ENCODE measurements at places on chromosomes 4 and X. TPM values are rescaled to one million over a fixed set of nuclear protein-coding genes. Genes with fewer than 3 reads are reported as not detected.

GRCh38 chr4:172725581-172725980 lies 443.0 kb upstream of the GALNT7 start:
- H3K36me3 ChIP-seq, result no peaks in the 10 kb centered on the region
- no peaks in the 10 kb centered on the region for H3K4me1 ChIP-seq
- no peak overlapping the region for H3K4me3 ChIP-seq
- H3K27ac ChIP-seq, result no peak overlapping the region

DNA sequence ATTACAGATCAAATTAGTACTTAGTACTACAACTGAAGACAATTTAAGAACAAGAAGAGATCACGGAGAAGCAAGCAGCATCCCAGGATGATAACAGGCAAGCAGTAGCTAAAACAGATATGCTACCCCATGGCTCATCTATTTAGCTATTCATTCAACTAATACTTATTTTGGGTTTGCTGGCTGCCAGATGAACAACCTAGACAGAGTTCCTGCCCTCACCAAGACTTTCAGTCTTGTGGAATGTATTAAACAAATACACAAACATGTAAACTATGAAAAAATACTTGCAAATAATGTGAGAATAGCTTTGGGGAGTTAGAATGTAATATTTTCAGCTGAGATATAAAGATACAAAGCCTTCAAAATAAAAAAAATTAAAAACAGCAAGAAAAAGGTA lies 2.4 kb upstream of the CORIN start:
- no peaks in the 10 kb centered on the region for H3K27me3 ChIP-seq
- DNase-seq, result no peak
- no peaks in the 10 kb centered on the region for H3K4me1 ChIP-seq

DNA sequence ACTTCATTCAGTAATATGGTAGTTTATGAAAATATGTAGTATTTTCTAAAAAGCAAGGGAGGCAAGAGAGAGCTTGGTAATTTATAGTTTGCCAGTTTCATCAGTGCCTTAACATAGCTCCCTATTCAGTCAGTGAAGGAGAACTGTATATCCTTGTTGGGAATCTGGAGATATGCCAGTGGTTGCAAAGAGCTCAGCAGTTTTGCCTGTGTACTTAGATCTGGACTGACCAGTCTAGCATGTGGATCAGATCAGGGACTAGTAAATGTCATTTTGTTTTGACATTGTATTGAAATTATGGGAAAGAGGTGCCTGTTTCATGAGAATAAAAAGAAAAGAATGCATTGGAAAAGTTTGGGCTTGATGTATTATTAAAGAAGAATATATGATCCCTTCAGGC lies 88.6 kb downstream of the ZIC3 start:
- no peak for DNase-seq
- H3K27me3 ChIP-seq, result no peaks in the 10 kb centered on the region
- H3K36me3 ChIP-seq, result no peaks in the 10 kb centered on the region
- no peak overlapping the region for H3K27ac ChIP-seq
- no peak overlapping the region for H3K4me3 ChIP-seq

GRCh38 chrX:22397566-22397965 lies 124.9 kb downstream of the CBLL2 start:
- no peak overlapping the region for H3K27ac ChIP-seq
- H3K36me3 ChIP-seq, result no peaks in the 10 kb centered on the region
- H3K4me1 ChIP-seq, result peaks cover 3% of the 10 kb centered on the region
- no peaks in the 10 kb centered on the region for H3K27me3 ChIP-seq

DNA sequence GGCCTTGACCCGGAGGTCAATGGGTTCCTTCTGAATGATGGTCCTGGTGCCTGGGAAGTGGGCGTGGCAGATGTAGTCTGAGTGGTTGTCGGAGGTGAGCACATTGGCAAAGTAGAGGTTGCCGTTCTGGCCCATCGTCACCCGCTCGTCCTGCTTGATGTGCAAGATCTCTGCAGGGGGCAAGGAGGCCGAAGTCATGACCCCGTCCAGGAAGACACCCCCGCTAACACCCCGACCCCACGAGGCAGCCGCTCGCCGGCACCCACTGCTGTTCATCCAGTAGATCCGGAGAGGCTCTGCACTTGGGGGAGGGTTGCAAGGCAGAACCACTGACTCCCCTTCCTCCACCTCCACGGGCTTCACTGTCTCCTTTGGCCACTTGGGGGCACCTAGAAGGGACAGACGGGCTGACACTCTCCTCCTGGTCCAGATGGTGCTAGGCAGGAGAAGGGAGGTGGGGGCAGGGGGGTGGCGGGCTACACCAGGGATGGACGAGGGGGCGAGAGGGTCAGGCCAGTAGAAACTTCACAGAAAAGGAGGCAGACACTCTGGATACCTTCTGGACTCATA lies 15.1 kb downstream of the L1CAM start:
- no peaks in the 10 kb centered on the region for H3K27me3 ChIP-seq
- no peaks in the 10 kb centered on the region for H3K36me3 ChIP-seq
- no peaks in the 10 kb centered on the region for H3K4me1 ChIP-seq
- no peak overlapping the region for H3K4me3 ChIP-seq

DNA sequence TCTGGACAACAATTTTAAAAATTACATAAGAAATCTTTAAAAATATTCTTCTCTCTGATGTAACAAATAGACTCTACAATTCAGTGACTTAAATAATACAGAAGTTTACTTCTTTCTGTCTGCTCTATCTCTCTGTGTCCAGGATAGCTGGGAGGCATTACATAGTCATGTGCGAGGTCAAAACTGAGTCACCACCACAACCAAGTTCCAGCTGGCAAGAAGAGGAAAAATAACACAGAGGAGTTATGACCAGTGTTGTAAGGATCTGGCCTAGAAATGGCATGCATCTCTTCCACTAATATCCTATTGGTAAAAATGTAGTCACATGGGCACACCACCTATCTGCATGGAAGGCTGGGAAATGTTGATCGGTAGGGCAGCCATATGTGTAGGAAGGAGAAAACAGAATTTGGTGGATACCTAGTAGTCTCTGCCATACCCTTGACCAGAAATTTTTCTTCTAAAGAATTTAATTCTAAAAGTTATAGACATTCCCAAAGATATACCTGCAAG lies 39.4 kb upstream of the WDFY3 start:
- no peaks in the 10 kb centered on the region for H3K4me1 ChIP-seq
- no peak overlapping the region for H3K4me3 ChIP-seq
- H3K27ac ChIP-seq, result no peak overlapping the region

- H3K36me3 ChIP-seq, result no peaks in the 10 kb centered on the region
- H3K27me3 ChIP-seq, result peaks cover 10% of the 10 kb centered on the region
- H3K4me3 ChIP-seq, result 0 out of 2 replicates have a peak overlapping the region, but pooled peaks have one; percentile 11
- DNase-seq, result peak; percentile 33
- H3K4me1 ChIP-seq, result peaks cover 3% of the 10 kb centered on the region
Measured at GRCh38 chr4:7630568-7631287, 196.0 kb upstream of the PSAPL1 start.

GRCh38 chrX:46374371-46374770 lies 170.8 kb downstream of the ZNF674 start:
- no peak overlapping the region for H3K4me3 ChIP-seq
- no peaks in the 10 kb centered on the region for H3K36me3 ChIP-seq
- DNase-seq, result no peak

DNA sequence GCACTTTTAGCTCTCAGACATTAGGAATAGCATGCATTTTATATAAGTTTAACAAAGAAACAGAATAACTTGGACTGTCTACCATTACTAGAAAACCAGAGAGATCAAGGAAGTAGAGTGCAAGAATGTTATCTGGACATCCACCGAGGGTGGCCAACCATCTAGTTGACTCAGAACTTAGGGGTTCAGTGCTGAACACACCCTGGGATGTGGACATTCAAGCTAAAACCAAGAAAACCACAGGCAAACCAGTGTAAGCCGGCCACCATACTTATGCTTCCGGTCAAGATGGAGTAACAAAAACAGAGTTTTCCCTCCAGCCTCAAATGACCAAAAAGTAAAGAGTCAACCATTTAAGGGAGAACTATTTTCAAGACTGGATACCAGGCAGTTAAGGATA lies 181.4 kb upstream of the MXRA5 start:
- no peaks in the 10 kb centered on the region for H3K4me1 ChIP-seq
- H3K27ac ChIP-seq, result no peak overlapping the region
- H3K4me3 ChIP-seq, result no peak overlapping the region

DNA sequence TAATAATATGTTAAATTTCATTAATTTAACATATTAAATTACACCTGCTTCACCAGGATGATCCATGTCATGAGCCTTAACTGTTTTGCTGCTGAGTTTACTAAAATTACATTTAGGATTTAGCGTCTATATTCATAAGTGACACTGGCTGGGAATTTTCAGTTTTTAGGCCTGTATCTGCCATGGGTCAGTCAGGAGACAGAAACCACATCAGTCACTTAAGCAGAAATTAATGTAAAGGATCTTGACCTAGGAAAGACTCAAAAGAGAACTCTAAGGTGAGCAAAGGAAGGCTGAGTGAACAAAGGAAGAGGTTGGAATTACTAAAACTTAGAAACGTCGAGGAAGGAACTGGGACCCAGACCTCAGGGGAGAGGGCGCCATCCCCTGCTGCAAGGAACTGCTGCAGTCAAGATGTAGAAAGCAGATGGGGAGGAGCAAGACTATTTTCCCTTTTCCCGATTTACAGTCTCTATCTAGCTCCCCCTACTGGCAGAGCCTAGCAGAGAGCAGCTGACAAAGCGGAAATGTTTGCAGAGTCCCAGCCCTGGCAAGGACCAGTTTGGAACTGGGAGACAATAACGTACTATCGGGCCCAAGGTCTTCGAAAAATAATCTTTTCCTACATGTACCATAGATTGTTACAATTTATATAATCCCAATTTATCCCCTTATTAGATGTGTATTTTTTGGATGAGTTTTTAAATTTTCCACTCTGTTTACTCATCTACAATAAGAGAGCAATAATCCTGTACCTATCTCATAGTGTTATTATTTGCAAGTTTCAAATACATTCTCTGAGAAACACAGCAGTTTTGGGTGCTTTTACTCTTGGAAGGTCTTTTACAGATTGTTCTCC lies 22.6 kb upstream of the RBBP7 start:
- no peak overlapping the region for H3K27ac ChIP-seq
- H3K27me3 ChIP-seq, result no peaks in the 10 kb centered on the region
- H3K4me1 ChIP-seq, result peaks cover 2% of the 10 kb centered on the region
- H3K36me3 ChIP-seq, result no peaks in the 10 kb centered on the region
- no peak overlapping the region for H3K4me3 ChIP-seq
- DNase-seq, result peak; percentile 67

DNA sequence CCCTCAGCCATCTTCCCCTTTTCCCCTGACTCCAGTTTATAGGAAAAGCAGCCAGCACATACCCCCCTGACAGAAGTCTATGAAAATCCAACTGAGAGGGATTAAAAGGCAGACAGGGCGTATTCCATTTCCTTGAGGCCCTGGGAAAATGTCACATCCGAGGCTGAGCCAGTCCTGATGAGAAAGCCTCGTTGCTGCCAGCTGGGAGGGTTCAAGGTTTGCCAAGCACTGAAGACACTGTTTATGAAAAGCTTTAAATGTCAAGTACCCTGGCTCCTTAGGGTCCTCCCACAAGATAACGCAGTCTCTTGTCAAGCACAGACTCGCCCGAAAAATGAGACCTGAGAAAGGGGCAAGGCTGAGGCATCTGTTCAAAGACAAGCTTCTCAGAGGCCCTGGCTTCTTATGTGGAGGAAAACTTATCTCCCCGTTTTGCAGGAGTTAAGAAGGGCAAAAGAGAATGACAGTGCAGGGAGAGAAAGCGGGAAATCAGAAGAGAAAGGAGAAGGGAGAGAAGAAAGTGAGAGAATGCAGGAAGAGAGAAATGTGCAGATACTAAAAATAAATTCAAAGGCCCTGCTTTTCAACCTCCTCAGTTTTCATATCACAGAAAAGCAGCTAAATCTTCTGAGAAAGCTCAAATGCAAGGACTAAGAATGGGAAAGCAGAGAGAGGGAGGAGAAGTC lies 44.7 kb downstream of the SCD5 start:
- DNase-seq, result no peak
- H3K27me3 ChIP-seq, result no peaks in the 10 kb centered on the region
- H3K4me3 ChIP-seq, result no peak overlapping the region
- no peaks in the 10 kb centered on the region for H3K36me3 ChIP-seq
- H3K4me1 ChIP-seq, result no peaks in the 10 kb centered on the region

- H3K36me3 ChIP-seq, result no peaks in the 10 kb centered on the region
- DNase-seq, result no peak
- no peaks in the 10 kb centered on the region for H3K4me1 ChIP-seq
Measured at GRCh38 chr4:127007305-127007704, 625.5 kb upstream of the INTU start.

GRCh38 chr4:181432335-181432734 lies 810.9 kb upstream of the TENM3 start:
- H3K27me3 ChIP-seq, result 0 out of 2 replicates have a peak, but pooled peaks cover 7% of the 10 kb centered on the region
- H3K4me3 ChIP-seq, result no peak overlapping the region
- no peak for DNase-seq
- H3K27ac ChIP-seq, result no peak overlapping the region
- no peaks in the 10 kb centered on the region for H3K4me1 ChIP-seq

- H3K27ac ChIP-seq, result no peak overlapping the region
- no peak for DNase-seq
- H3K27me3 ChIP-seq, result no peaks in the 10 kb centered on the region
- no peaks in the 10 kb centered on the region for H3K4me1 ChIP-seq
- H3K36me3 ChIP-seq, result no peaks in the 10 kb centered on the region
- H3K4me3 ChIP-seq, result no peak overlapping the region
Measured at GRCh38 chr4:25658357-25658771, 2.7 kb downstream of the SLC34A2 start.

ZFX gene
- 28.1 TPM for total RNA-seq

SCML2 gene
- 5.2 TPM for total RNA-seq

MOSPD2 gene
- 8.9 TPM for total RNA-seq

DDX3X gene
- 253 TPM for total RNA-seq

MAGEB2 gene
- total RNA-seq, result 138 TPM

MAGEE2 gene
- total RNA-seq, result not detected
